Ascending aorta (tissue), 2 donors: ENCODE measurements at places on chromosomes 16 and 17.

GRCh38 chr16:61555718-61556441, 480.4 kb downstream of the CDH8 start:
- no peak for DNase-seq

DNA sequence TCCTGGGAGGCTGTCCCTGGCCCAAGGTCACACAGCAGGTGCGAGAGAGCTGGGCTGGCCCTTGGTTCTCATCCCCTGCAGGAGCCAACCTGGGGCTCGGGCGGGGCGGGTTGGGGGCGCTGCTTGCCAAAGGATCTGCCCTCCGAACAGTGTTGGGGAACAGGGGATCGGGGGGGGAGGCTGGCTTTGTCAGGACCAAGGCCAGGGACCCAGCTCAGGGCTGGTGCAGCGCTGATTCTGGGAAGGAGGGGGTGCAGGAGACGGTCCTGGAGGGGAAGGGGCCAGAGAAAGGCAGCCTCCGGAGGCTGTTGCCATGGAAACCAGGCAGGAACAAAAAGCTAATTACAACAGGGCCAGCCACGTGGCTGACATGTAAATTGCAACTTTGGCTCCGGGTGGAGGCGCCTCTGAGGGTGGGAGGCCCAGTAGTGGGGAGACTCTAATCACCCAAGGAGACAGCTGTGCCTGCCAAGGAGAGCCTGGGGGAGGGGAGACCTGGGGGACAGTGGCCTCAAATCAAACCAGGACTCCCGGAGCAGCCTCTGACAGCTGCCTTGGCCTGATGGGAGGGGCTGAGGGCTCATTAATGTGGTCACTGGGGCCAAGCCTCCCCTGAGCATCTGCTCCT, 1.3 kb downstream of the TUBB3 start:
- no peak for DNase-seq

DNA sequence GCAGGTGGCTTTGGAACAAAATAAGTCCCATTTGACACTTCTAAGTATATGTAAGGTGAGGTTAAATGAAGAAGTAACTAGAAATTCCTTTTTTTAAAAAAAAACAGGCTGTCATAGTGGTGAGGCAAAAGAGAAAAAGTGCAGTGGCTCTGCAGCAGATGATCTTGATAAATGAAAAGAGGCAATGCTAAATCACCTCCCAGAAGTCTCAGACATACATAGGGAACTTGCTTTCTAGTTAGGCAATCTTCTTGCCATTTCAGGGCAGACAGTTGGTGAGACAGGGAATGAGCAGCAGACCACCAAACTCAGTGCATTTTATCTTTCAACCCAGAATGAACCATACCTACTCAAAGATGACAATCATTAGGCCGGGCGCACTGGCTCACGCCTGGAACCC, 90.8 kb downstream of the MYO1D start:
- DNase-seq, result no peak

DNA sequence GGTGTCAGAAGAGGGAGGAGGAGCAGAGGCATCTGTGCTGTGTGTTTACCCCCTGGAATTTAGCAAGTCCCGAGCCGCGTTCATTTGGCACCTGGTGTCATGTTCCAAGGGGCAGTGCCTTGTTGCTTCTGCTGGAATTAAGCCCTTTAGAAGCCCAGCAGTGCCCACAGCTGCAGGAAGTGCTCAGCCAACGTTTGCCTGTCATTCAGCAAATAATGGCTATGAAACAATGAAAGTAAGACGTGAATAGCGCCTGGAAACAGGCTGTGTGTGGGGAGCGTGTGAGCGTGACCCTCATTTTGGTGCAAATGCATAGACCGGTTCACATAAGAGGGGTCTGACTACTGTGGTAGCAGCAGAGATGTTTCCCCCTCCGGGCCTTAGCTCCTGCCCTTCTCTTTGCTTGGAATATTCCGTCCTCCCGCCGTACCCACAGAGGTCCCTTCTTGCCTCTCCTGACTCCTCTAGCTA, 5.8 kb upstream of the ATP2C2 start:
- DNase-seq, result no peak
